ENCODE measurements at places on chromosomes 16 and 17. TPM values are rescaled to one million over a fixed set of nuclear protein-coding genes. Genes with fewer than 3 reads are reported as not detected.

The UMOD gene
- not detected for total RNA-seq

The CD300LG gene
- not detected for total RNA-seq

The AANAT gene
- not detected for total RNA-seq

The LGALS9C gene
- total RNA-seq = not detected

The ZG16 gene
- total RNA-seq = not detected

The NXN gene
- 1.5 TPM for total RNA-seq

The WNT9B gene
- total RNA-seq = not detected

The CDRT15L2 gene
- total RNA-seq = not detected

The MT4 gene
- not detected for total RNA-seq

The CHST4 gene
- total RNA-seq = not detected

The NPIPA3 gene
- 2.5 TPM for total RNA-seq

The CCL14 gene
- not detected for total RNA-seq

The RNF112 gene
- 1.6 TPM for total RNA-seq

The KRTAP16-1 gene
- total RNA-seq = not detected

The PSMD12 gene
- 48.8 TPM for total RNA-seq

The MKS1 gene
- total RNA-seq = 29.4 TPM

The TBC1D10B gene
- total RNA-seq = 55.3 TPM

The MAP2K6 gene
- 18.3 TPM for total RNA-seq

The NAGS gene
- 3.2 TPM for total RNA-seq

The SRRM2 gene
- total RNA-seq = 1,137 TPM

The COL1A1 gene
- total RNA-seq = 1.0 TPM

The DHRS7C gene
- total RNA-seq = not detected

The LRRC3C gene
- not detected for total RNA-seq

The TEX14 gene
- total RNA-seq = 1.3 TPM

The ARHGAP27 gene
- total RNA-seq = 108 TPM

The MRC2 gene
- total RNA-seq = 8.7 TPM

The ATP1B2 gene
- 0.22 TPM for total RNA-seq

The PYDC1 gene
- total RNA-seq = not detected

The CDH11 gene
- not detected for total RNA-seq

The CD19 gene
- total RNA-seq = not detected

The SDR42E2 gene
- 0.73 TPM for total RNA-seq

The SNAI3 gene
- total RNA-seq = 14.0 TPM

The ATP2A3 gene
- total RNA-seq = 157 TPM

The CCL8 gene
- not detected for total RNA-seq

The RNU2-1 gene
- total RNA-seq = 2,221 TPM

The FOXJ1 gene
- total RNA-seq = 0.19 TPM

The CES4A gene
- total RNA-seq = 21.9 TPM

The CCR7 gene
- 269 TPM for total RNA-seq

The MFAP4 gene
- not detected for total RNA-seq

The TEKT1 gene
- total RNA-seq = not detected

The PRR11 gene
- total RNA-seq = 2.1 TPM

The SOST gene
- total RNA-seq = not detected

The GALK1 gene
- total RNA-seq = 25.7 TPM

The NPW gene
- total RNA-seq = not detected

The KIF2B gene
- not detected for total RNA-seq

The SLX1B gene
- total RNA-seq = 34.6 TPM

The SULT1A2 gene
- 0.25 TPM for total RNA-seq

The RILP gene
- total RNA-seq = 2.0 TPM

The NOXO1 gene
- 0.84 TPM for total RNA-seq

The KRT27 gene
- not detected for total RNA-seq

The TUBD1 gene
- 42.4 TPM for total RNA-seq

The RUNDC3A gene
- not detected for total RNA-seq

The PPY gene
- not detected for total RNA-seq

All from CD4-positive, alpha-beta memory T cell (primary cell).